ENCODE measurements at places on chromosomes 4 and X.
A peak's percentile ranks its signal among the peaks of the same experiment; 100 is the strongest.

DNA sequence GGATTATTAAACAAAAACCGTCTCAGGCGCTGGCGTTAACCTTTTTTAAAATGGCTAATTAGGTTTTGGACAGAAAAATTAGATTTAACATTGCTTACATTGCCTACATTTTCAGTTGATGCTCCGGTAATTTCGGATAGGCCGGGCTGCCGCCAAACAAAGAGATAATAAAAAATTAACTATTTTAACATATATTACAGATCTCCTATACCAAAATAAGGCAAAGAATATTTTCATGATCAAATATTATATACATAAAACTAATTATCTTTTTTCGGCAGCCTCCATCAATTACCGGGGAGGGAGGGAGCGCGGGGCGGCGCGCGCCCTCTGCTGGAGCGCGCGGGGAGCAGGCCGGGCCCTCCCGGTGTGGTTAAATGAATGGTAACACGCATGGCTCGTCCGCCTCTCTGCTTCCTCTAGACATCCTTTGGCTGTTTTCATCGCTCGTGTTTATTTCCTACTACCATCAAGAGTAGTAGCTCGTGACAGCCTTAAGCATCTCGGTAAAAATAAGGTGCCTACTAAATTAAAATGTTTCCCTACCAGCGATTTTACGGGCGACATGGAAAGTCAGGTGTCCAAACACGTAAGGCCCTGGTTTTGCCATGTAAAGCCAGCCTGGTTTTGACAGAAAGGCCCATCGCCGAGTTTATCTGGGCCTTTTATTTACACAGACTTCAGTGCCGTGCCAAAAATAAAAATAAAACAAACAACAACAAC lies 52.4 kb upstream of the TMEM33 start:
- H3K27me3 ChIP-seq = peaks cover 48% of the 10 kb centered on the region
- no peaks in the 10 kb centered on the region for H3K4me1 ChIP-seq
- DNase-seq = peak; percentile 19
- no peaks in the 10 kb centered on the region for H3K36me3 ChIP-seq
- no peak overlapping the region for H3K27ac ChIP-seq

DNA sequence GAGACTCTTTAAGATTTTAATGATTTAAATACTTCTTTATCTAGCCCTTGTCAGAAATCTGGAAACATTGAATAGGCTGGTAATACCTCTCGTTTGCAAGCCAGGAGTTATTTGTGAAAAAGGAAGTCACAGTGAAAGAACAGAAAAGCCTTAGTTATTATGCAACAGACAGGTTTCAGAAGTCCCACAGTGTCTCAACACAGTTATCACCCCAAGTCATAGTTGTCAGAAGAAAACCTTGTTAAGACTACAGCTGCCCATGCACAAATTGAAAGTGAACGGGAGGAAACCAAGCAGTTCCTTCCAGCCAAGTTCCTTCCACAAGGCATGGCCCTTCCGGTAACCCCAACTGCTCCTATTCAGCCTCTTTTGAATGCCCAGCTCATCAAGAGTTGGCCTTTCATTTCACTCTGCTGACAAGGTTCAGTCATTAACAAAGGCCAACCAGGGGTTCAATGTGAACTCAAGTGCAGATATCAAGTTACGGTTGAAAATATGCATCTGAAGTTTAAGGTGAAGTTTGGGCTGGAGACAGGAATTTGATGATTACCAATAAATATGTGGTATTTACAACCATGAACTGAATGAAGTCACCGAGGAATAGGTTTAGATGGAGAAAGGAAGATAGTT lies 15.6 kb downstream of the ALPK1 start:
- H3K4me1 ChIP-seq = no peaks in the 10 kb centered on the region
- H3K36me3 ChIP-seq = no peaks in the 10 kb centered on the region
- H3K27ac ChIP-seq = no peak overlapping the region
- H3K4me3 ChIP-seq = no peak overlapping the region
- no peak for DNase-seq

- H3K4me3 ChIP-seq = no peak overlapping the region
- no peak overlapping the region for H3K27ac ChIP-seq
- H3K36me3 ChIP-seq = no peaks in the 10 kb centered on the region
- H3K27me3 ChIP-seq = peaks cover 2% of the 10 kb centered on the region
- peaks cover 8% of the 10 kb centered on the region for H3K4me1 ChIP-seq
- DNase-seq = no peak
Observed at GRCh38 chr4:6907658-6908191, 1.9 kb upstream of the TBC1D14 start.

- no peak overlapping the region for H3K27ac ChIP-seq
- no peaks in the 10 kb centered on the region for H3K4me1 ChIP-seq
- H3K27me3 ChIP-seq = no peaks in the 10 kb centered on the region
- DNase-seq = peak; percentile 86
- no peak overlapping the region for H3K4me3 ChIP-seq
Observed at GRCh38 chrX:2325076-2325784, 175.5 kb downstream of the DHRSX start.

DNA sequence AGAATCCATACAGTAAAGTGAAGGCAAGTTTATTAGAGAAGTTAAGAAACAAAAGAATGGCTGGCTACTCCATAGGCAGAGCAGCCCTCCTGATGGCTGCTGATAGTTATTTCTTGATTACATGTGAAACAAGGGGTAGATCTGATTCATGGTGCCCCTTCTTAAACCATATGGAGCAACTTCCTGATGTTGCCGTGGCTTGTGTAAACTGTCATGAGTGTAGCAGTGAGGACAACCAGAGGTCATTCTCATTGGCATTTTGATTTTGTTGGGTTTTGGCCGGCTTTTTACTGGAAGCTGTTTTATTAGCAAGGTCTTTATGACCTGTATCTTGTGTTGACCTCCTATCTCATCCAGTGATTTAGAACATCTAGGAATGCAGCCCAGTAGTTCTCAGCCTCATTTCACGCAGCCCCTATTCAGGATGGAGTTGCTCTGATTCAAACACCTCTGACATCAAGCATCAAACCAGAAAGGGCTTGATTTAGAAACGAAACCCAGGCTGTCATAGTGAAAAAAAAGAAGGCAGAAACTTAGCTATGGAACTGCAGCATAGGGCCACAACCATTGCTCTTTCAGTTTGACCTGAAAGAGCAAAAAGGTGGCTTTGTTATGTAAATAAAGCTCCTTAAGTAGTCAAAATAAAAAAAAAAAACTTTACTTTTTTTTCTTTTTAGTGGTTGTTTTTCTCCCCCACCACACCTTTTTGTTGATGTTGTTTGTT lies 37.8 kb downstream of the SPCS3 start:
- no peak for DNase-seq
- no peak overlapping the region for H3K4me3 ChIP-seq
- H3K27me3 ChIP-seq = no peaks in the 10 kb centered on the region
- H3K4me1 ChIP-seq = peaks cover 2% of the 10 kb centered on the region

DNA sequence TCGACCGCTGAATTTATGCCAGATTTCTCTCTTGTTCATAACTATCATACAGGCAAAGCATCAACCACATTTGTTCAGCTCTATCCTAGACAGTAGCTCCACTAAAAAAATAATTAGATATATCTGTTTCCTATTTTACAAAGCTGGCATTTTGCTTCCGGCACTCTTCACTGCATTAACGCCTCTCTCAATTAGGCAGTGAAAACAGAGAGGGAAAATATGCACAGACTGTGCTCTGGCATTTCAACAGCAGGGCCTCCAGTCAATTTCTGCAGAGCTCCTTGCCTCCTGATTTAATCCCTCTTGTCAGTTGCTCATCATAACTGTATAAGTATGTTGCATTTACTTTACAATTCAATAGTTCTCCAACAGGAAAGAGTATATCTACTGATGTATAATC lies 666.9 kb upstream of the INTU start:
- no peaks in the 10 kb centered on the region for H3K27me3 ChIP-seq
- no peaks in the 10 kb centered on the region for H3K36me3 ChIP-seq
- no peak for DNase-seq
- no peak overlapping the region for H3K4me3 ChIP-seq
- H3K4me1 ChIP-seq = no peaks in the 10 kb centered on the region

GRCh38 chrX:11407331-11408108 lies 114.3 kb downstream of the AMELX start:
- DNase-seq = no peak
- H3K27ac ChIP-seq = no peak overlapping the region
- H3K27me3 ChIP-seq = no peaks in the 10 kb centered on the region
- H3K36me3 ChIP-seq = no peaks in the 10 kb centered on the region
- no peaks in the 10 kb centered on the region for H3K4me1 ChIP-seq

DNA sequence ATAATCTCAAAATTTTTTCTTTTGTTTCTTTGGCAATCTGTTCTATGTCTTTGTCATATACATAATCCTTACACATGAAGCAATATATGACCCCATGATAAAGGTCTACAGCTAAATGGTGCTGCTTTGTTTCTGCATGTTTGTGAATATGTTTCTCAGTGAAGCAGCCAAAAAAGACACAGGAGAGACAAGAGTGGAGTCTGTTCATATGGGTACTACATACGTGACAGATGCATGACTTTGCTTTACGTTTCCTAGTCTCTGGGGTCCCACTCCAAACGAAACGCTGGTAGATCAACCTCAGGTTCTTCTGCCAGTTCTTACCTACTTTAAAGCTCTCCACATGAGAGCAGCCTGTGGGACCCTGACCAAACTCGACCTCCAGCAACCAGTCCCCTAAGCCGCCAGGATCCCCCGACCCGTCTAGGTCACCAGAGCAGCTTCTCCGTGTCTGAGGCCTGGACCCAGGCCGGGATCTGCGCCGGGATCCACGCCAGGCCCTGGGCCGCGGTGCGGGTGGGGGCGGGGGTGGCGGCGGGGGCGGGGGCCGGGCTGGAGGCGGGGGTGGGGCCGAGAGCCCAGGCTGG lies 1.5 kb downstream of the USP51 start:
- peak; percentile 8 for DNase-seq
- no peaks in the 10 kb centered on the region for H3K27me3 ChIP-seq
- no peak overlapping the region for H3K27ac ChIP-seq

- H3K4me3 ChIP-seq = no peak overlapping the region
- no peaks in the 10 kb centered on the region for H3K4me1 ChIP-seq
- no peak overlapping the region for H3K27ac ChIP-seq
- no peak for DNase-seq
- no peaks in the 10 kb centered on the region for H3K36me3 ChIP-seq
Observed at GRCh38 chr4:167424341-167425256, 190.3 kb upstream of the SPOCK3 start.

- no peak overlapping the region for H3K27ac ChIP-seq
- H3K4me3 ChIP-seq = no peak overlapping the region
- no peaks in the 10 kb centered on the region for H3K27me3 ChIP-seq
- DNase-seq = no peak
Observed at GRCh38 chr4:88999392-88999930, 57.5 kb downstream of the FAM13A start.

DNA sequence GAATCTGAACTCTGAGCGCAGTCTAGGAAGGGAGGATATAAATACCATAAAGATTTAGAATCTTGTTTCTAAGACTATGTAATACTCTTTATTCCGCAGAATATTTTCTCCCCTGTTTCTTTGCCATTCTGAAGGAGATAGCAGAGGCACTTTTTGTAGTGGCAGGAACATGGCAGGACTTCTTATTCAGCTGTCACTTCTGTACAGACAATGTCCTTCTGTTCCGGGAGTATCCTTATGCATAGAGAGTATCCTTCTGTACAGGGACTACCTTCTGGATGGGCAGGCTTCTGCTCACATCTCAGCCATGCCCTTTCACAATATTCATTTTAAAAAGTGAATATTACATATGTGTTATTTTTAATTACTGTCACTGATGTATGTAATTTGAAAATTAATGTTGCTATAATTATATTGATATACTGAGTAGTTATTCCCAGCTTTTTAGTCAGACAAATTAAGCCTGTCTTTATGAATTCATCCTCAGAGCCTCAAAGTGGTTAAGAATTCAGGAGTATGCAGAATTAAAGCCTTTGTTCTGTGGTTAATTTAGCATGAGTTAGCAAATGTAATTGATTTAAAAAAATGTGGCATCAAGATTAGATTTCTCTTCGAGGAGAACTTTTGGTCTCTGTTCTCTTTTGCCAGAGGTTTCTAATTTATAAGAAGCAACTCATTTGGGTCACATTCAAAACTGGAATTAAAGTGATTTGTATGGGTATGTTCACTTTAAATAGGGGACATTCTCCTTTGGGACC lies 174.4 kb downstream of the FHIP1A start:
- no peak for DNase-seq
- H3K27ac ChIP-seq = no peak overlapping the region
- no peaks in the 10 kb centered on the region for H3K27me3 ChIP-seq
- no peak overlapping the region for H3K4me3 ChIP-seq

- H3K4me1 ChIP-seq = no peaks in the 10 kb centered on the region
- no peak overlapping the region for H3K27ac ChIP-seq
- no peak for DNase-seq
- no peaks in the 10 kb centered on the region for H3K27me3 ChIP-seq
- no peak overlapping the region for H3K4me3 ChIP-seq
- H3K36me3 ChIP-seq = no peaks in the 10 kb centered on the region
Observed at GRCh38 chrX:77404419-77404818, 42.8 kb upstream of the FGF16 start.

DNA sequence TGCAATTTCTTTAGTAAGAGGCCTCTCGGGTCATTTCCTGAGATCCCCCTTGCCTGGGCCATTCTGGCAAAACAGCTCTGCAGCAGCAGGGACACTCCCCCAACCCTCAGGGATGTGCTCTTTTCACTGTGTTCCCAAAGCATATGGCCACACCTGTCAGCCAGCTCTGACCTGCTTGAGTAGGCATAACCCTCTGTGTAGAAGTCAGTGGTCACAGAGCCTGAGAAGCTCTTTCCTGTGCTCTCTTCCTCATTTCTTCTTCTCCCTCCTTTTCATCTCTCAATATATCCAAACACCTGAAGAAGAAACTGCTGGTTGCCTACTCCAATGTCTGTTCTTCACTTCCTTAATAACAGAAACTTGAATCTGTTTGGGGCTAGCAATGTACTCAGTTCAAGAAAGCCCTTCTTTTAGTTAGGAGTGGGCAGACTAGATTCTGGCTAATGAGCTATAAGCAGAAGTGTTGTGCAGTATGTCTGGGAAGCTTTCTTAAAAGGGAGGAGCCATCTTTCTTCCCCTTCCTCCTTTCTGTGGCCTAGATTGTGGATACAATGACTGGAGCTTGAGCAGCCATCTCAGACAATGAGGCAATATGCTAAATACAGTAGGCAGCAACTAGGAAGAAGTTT lies 73.3 kb downstream of the PRPS1 start:
- DNase-seq = no peak
- H3K27ac ChIP-seq = no peak overlapping the region
- no peak overlapping the region for H3K4me3 ChIP-seq
- H3K4me1 ChIP-seq = no peaks in the 10 kb centered on the region
- H3K27me3 ChIP-seq = no peaks in the 10 kb centered on the region

DNA sequence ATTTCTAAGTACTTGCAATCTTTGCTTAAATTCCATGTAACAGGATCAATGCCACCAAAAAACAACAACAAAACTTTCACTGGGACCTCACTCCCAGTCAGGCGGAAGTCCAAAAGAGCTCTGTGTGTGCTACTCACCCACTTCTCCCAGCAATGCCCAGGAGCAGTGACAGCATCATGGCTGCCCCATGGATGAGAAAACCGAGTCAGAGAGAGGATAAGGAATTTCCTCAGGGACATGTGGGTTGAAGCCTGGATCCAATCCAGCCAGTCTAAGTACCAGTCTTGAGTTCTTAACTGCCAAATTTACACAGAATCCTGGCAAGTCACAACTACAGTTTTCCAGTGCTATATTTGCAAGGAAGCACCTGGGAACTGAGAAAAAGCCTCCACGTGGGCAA lies 64.5 kb downstream of the STX18 start:
- H3K27ac ChIP-seq = no peak overlapping the region
- no peaks in the 10 kb centered on the region for H3K36me3 ChIP-seq
- H3K4me3 ChIP-seq = no peak overlapping the region

- H3K4me1 ChIP-seq = no peaks in the 10 kb centered on the region
- H3K4me3 ChIP-seq = no peak overlapping the region
- no peak overlapping the region for H3K27ac ChIP-seq
- DNase-seq = no peak
- H3K36me3 ChIP-seq = no peaks in the 10 kb centered on the region
Observed at GRCh38 chrX:146127617-146128016, 310.0 kb downstream of the SLITRK2 start.

Measured in fibroblast of lung (primary cell).